Stimulated activated CD4-positive, alpha-beta T cell treated with anti-CD3 and anti-CD28 coated beads, Interleukin-1b, Interleukin-23, amount 100 ng/mL, for 1 hour (primary cell): ENCODE measurements at places on chromosomes 7 and 10.

DNA sequence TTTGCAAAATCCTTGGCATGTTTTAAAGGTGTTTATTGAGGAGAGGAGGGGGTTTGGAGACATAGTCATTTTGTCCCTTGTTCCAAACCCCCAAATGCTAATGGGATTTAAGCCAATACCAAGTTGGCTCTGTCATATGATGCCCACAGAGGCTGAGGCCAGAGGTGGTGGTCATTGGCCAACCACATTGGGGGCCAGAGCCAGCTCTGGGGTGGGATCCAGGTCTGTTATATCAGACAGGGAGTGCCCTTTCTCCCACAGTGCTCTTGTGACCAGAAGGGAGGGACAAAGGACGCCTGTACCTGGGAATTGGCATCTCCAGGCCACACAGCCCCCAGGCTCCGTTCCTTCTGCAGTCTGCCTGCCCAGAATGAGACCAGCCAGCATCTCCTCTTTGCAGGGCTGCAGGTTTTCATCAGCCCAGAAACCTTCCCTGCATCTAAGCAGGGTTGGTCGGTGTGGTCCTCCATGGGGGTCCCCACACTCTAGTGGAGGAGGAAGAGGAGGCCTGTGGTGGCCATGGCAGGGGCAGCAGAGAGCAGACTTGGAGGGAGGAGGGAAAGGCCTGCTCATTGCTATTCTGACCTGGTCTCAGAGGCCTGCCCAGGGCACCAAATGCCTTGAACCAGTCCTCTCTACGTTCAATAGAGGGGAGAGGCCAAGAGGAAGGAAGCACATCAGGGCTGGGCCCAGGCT, 17.9 kb downstream of the ADCYAP1R1 start:
- no peak for DNase-seq

- DNase-seq = no peak
Measured at GRCh38 chr7:77619314-77619713, 76.9 kb upstream of the RSBN1L start.

DNA sequence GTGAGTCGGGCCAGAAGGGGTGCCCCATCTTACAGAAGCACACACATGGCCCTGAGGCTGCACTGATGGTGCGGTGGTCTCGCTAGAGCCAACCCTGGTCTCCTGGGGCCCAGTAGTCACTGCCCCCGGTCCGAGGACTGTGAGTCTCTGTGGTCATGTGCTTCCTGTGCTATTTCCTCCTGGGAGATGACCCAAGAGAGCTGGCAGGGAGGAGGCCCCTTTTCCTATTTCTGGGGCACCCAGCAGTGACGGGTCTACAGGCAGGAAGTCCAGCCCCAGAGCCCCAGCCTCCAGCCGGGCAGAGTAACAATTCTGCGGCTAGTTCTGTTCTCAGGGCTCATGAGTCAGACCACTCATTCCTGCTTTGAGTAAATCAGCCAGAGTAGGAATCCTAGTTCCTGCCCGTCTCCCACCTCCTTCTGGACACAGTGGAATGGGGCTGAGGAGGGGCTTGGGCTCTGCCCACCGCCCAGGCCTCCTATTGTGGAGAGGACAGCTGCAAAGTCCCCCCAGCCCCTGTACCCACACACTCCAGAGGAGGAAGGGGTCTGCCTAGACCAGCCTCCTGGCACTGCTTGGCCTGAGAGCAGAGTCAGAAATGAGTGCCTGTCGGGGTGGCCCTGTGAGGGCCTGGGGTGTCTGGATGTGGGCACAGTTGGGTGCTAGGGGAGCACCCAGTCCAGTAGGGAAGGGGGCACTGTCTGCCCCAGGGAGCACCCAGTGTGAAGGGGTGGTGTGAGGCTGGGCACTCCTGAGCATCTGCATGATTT, 80.5 kb upstream of the PPIF start:
- DNase-seq = no peak

DNA sequence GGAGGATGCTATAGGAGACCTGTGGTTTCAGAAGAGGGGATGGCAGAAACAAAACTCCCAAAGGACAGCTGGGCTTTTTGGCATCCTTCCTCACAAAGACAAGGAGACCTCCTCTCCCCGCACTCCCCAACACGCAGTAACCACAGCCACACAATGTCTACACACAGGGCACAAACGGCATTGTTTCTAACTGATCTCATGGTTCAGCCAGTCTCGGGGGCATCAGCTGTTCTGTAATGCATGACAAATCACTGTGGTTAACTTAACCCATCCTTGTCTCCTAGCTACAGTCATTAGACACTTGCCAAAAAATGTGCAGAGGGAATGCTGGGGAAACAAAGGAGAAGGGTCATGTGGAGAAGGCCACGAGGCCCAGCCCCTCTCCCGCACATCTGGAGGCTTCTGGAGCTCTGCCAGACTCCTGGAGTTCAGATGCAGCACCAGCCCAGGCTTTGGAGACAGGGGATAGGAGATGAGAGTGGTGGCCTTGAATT, 7.6 kb upstream of the ADAMTS14 start:
- DNase-seq = no peak

GRCh38 chr7:6258440-6259182, 13.8 kb downstream of the CYTH3 start:
- no peak for DNase-seq

- DNase-seq = peak; percentile 63
Measured at GRCh38 chr7:12686891-12687717, at the start of gene ARL4A. Gene ARL4A (plus strand): TSS chr7:12687633. CDS start chr7:12688255, 622 bp downstream.

DNA sequence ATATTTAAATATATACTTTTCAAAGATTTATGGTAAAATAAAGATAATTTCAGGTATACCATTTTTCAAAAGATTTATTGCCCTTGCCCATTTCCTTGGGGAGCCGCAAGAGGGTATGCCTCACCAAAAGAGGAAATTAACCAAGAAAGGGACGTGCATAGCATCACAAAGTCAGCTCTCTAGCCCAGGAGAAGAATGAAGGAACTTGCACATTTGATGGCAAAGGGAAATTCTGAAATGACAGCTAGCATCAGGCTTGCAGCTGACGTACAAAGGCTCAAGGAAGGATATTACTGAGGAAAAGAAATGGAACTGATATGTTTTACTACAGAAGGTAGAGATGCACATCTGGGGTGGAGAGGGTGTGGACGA, 93.6 kb upstream of the RSU1 start:
- no peak for DNase-seq

DNA sequence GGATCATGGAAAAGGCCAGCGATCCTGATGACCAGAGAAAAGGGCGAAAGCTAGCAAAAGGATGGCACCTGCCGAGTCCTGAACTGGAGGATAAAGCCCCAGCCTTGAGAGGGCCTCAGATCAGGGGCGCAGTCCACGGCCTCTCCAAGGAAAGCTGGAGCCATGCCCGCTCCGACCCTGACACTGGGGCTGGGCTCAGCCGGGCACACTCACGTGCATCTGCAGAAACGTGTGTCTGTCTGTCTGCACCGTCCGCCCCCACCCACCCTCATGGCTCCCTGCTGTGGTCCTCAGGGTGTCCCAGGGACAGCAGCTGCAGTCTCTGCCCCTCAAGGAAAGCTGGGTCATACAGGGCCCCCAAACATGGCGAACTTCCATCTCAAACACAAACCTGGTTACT, 200.5 kb downstream of the TCERG1L start:
- DNase-seq = no peak

DNA sequence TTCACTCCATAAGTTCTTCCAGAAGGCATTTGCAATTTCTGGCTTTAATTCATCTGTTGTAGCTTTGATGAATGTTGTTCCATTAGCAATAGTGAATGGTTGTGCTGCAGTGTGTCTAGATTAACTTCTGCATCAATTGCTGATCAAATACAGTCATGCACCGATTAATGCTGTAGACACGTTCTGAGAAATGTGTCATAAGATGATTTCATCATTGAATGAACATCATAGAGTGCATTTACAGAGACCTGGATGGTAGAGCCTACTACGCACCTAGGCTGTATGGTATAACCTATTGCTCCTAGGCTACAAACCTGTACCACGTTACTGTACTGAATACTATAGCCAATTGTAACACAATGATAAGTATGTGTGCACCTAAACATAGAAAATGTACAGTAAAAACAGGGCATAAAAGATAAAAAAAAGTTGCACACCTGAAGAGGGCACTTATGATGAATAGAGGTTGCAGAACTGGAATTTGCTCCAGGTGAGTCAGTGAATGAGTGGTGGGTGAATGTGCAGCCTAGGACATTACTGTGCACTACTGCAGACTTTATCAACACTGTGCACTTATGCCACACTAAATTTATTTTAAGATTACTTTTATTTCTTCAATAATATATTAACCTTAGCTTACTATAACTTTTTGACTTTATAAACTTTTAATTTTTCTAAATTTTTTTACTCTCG, 170.7 kb downstream of the HERPUD2 start:
- DNase-seq = no peak

- DNase-seq = no peak
Measured at GRCh38 chr10:91762878-91763277, 35.3 kb upstream of the TNKS2 start.

DNA sequence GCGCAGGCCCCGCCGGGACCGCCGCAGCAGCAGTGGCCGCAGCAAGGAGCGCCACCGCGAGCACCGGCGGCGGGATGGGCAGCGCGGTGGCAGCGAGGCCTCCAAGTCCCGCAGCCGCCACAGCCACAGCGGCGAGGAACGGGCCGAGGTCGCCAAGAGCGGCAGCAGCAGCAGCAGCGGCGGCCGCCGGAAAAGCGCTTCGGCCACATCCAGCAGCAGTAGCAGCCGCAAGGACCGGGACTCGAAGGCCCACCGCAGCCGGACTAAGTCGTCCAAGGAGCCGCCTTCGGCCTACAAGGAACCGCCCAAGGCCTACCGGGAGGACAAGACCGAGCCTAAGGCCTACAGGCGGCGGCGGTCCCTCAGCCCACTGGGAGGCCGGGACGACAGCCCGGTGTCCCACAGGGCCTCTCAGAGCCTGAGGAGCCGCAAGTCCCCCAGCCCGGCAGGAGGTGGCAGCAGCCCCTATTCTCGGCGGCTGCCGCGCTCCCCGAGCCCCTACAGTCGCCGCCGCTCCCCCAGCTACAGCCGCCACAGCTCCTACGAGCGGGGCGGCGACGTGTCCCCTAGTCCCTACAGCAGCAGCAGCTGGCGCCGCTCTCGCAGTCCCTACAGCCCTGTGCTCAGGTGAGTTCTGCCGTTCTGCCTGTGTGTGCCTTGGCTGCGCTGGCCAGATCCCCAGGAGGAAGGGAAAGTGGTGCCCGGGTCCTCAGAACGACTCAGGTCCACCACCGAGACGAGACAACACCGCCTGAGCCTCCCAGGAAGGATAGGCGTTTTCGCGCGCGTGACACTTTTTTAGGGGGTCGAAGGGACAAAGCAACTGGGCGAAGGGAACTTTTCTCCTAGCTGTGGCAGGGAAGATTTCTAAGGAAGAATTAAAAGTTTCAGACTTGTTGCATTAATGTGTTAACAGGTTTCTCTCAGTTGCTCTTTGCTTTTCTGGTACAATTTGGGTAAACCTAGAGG, 1.5 kb downstream of the CDK13 start:
- DNase-seq = peak; percentile 32

GRCh38 chr7:21299766-21300165, 128.1 kb upstream of the SP4 start:
- DNase-seq = no peak

DNA sequence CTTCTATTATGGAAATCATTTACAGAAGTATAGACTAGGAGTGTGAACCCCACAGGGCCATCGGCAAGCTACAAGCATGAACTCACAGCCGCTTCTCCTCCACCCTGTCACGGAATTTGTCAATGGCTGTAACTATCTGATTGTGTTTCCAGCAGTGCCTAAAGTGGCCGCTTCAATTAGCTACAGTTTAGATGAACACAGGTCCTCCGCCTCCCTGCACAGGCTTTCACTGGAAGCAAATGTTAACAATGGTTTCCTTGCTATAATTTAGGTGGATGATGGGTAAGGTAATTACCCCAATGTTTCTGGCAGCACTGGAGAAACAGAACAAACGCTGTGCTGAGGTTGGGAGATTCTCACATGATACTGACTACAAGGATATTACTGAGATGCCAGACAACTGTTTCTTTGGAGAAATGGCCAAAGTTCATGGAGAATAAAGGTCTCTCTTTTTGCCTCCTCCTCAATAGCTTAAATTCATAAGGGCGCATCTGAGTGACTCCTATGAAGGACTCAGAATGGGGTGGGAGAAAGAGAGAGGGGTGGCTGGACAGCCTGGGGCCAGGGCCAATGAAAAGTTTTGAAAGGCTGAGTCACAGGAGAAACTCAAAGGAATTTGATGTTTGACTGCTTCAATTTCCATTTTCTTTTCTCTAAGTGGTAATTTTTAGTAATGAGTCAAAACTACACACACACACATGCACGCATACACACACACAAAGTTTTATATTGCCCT, 78.9 kb downstream of the SVIL start:
- no peak for DNase-seq

DNA sequence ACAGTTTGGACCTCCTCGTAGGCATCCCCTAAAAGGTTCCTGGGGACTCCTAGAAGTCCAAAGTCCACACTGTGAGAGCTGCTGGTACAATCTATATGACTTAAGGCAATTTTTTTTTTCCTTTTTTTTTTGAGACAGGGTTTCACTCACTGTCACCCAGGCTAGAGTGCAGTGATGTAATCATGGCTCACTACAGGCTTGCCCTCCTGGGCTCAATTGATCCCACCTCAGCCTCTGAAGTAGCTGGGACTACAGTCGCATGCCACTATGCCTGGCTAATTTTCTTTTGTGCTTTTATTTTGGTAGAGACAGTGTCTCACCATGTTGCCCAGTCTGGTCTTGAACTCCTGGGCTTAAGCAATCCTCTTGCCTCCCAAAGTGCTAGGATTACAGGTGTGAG, 4.6 kb upstream of the SPOCK2 start:
- no peak for DNase-seq

DNA sequence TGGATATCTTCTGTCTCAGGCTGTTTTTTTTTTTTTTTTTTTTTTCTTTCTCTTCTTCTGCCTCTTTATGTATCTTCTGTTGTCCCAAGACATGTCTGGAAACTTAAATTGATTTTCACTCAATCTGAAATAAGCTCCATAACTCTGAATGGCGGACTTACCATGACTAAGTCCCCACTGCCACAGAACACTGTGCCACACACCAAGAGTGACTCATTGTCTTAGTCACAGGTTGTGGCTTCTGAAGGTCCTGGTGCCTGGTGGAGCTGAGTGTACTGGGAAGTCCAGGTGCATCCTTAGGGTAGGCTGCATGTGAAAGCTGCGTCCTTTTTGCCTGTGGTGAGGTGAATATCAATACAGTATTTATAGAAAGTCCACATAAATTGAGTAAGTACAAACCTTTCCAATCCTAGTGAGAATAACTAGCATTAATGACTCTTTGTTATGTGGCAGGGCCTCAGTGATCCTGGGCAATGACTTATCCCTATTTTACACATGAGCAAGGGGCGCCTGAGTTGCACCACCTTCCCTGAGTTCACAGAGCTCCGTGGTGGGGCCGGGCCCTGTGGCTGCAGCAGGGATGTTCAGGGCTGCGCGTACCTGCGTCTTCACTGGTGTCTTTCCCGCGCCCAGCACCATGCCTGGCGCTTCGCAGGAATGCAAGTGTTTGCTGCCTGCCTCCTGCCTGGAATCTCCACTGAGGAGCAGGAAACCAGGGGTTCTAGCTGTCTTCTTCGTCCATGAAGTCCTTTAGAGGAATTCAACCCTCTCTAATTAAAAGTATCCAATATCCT, 4.3 kb downstream of the PFKP start:
- DNase-seq = no peak

DNA sequence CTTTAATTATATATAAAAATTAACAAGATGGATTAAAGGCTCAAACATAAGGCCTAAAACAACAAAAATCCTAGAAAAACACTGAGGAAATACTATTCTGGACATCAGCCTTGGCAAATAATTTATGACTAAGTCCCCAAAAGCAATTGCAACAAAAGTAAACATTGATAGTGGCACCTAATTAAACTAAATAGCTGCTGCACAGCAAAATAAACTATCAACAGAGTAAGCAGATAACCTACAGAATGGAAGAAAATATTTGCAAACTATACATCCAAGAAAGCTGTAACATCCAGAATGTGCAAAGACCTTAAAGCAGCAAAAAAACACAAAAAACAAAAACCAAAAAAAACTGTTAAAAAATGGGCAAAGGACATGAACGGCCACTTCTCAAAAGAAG, 384.0 kb upstream of the SEMA3D start:
- no peak for DNase-seq
